ENCODE measurements at places on chromosomes 16 and 17. TPM values are rescaled to one million over a fixed set of nuclear protein-coding genes. Genes with fewer than 3 reads are reported as not detected.

GRCh38 chr17:38919316-38920078 is 5.9 kb upstream of the LASP1NB start:
- DNase-seq: no peak

GRCh38 chr17:41794540-41794975 is 8.0 kb upstream of the JUP start:
- DNase-seq: no peak

GRCh38 chr17:30333503-30334360 is at the start of gene TMIGD1:
Gene TMIGD1, minus strand, starts transcription at chr17:30334057. Its CDS starts 1,924 bp downstream, at chr17:30332133.
- no peak for DNase-seq

Gene CCL16
- not detected for total RNA-seq

DNA sequence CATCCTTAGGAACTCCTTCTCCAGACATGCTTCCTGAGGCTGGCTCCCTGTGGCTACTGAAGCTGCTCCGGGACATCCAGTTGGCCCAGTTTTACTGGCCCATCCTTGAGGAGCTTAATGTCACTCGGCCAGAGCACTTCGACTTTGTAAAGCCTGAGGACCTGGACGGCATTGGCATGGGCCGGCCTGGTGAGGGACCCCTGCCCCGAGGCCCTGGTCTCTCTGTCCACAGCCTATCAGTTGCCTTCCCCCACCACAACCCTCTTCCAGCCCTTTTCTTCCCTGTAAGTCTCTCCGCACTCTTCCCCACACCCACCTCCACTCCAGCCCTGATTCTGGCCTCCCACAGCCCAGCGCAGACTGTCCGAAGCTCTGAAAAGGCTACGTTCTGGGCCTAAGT is 2.0 kb downstream of the TNK1 start:
- DNase-seq: no peak

DNA sequence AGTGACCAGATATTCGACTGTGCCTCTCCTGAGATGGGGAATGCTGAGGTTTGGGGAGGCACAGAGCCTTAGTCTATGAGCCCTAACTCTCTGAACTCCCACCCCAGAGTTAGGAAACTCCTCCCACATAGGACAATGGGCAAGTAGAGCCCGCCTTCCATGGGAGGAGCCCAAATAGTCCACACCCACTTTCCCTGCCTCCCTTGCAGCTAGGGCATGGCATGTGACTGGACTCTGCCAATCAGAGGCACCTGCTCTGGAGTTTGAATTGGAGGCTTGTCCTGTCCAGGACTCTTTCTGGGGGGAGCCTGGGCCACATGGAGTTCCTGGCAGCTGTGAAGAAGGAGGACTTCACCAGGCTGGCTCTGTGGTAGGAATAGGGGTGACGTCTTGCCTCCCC is 48.4 kb downstream of the SOCS1 start:
- DNase-seq: no peak

- DNase-seq: no peak
These were observed 17.3 kb downstream of the KRT12 start for GRCh38 chr17:40849723-40850122.

DNA sequence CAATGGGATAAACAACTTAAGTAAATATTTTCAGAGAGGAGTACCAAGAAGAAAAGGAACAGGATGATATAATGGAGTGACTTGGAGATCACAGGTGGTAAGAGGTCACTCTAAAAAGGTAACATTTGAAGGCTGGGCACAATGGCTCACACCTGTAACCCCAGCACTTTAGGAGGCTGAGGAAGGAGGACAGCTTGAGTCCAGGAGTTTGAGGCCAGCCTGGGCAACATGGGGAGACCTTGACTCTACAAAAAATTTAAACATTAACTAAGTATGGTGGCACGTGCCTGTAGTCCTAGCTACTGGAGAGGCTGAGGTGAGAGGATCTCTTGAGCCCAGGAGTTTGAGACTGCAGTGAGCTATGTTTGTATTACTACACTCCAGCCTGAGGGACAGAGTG is 3.4 kb upstream of the TMEM11 start:
- DNase-seq: no peak

DNA sequence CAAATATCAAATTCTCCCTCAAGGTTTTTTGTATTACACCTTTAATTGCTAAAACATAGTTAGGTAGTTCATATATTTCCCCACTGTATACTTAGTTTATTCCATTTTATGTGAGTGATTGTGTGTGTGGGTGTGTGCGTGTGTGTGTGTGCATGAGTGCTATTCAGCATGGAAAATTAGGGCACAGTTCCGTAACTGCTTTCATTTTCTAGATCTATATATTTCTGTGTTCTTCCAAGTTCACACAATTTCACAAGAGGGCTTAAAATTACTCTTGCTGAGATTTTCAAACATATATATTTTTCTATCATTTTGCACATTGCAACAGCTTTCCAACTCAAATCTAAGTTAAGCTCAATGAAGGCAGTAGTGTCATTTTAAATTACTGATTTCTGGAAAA is 782.9 kb upstream of the SOX9 start:
- no peak for DNase-seq

Data from progenitor cell of endocrine pancreas (in vitro differentiated cells).